Karpas-422 (cell line): ENCODE measurements at places on chromosomes 7 and 10. TPM values are rescaled to one million over a fixed set of nuclear protein-coding genes. Genes with fewer than 3 reads are reported as not detected.
A peak's percentile ranks its signal among the peaks of the same experiment; 100 is the strongest.

GRCh38 chr10:104509981-104510380, 131.1 kb upstream of the SORCS3 start:
- no peak overlapping the region for H3K4me3 ChIP-seq
- no peaks in the 10 kb centered on the region for H3K27me3 ChIP-seq
- H3K27ac ChIP-seq = no peak overlapping the region
- no peaks in the 10 kb centered on the region for H3K4me1 ChIP-seq

- peak overlapping the region; percentile 83 for H3K4me3 ChIP-seq
- DNase-seq = peak; percentile 48
- H3K27me3 ChIP-seq = no peaks in the 10 kb centered on the region
- peak overlapping the region; percentile 79 for H3K27ac ChIP-seq
- H3K36me3 ChIP-seq = peaks cover 15% of the 10 kb centered on the region; the same call in 1 of the 2 replicates
- H3K4me1 ChIP-seq = peaks cover 54% of the 10 kb centered on the region
Observed at GRCh38 chr10:96833220-96834001, 1.3 kb downstream of the LCOR start.

MPP7 gene
- 0.47 and 0.56 TPM in 2 replicates for total RNA-seq

GRCh38 chr10:95168694-95169093, 25.3 kb upstream of the ACSM6 start:
- no peaks in the 10 kb centered on the region for H3K27me3 ChIP-seq
- H3K4me1 ChIP-seq = no peaks in the 10 kb centered on the region
- no peak overlapping the region for H3K27ac ChIP-seq
- no peaks in the 10 kb centered on the region for H3K36me3 ChIP-seq
- DNase-seq = no peak

CALML5 gene
- not detected in 2 replicates for total RNA-seq

- no peak overlapping the region for H3K27ac ChIP-seq
- no peak for DNase-seq
- H3K27me3 ChIP-seq = no peaks in the 10 kb centered on the region
Observed at GRCh38 chr10:100904917-100905316, 7.8 kb upstream of the SLF2 start.

DNA sequence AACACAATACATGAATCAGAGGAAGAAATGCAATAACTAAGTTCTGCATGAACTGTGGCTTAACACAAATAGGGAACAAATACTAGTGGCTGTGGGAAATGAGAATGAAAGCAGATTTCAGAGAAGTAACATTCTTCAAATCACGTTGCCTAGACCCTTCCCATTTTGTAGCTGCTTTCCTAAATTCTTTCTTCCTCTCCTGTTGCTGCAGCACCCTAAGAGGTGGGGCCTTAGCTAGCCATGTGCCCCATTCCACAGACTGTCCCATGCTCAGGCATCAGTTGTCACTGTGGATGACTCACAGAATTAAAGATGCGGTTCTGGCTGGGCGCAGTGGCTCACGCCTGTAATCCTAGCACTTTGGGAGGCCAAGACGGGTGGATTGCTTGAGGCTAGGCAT, 704.7 kb upstream of the C7orf33 start:
- no peaks in the 10 kb centered on the region for H3K27me3 ChIP-seq
- H3K4me1 ChIP-seq = no peaks in the 10 kb centered on the region
- no peak overlapping the region for H3K4me3 ChIP-seq
- H3K27ac ChIP-seq = no peak overlapping the region
- no peak for DNase-seq

- no peaks in the 10 kb centered on the region for H3K36me3 ChIP-seq
- peak overlapping the region; percentile 91 for H3K27ac ChIP-seq
- H3K4me3 ChIP-seq = no peak overlapping the region
- no peak for DNase-seq
- no peaks in the 10 kb centered on the region for H3K27me3 ChIP-seq
Observed at GRCh38 chr7:127776776-127777386, 124.9 kb downstream of the SND1 start.
